ENCODE measurements at places on chromosomes 6 and 20. TPM values are rescaled to one million over a fixed set of nuclear protein-coding genes. Genes with fewer than 3 reads are reported as not detected.

XKR7 gene
- total RNA-seq = not detected

GJA10 gene
- not detected for total RNA-seq

SNAP91 gene
- 2.5 TPM for total RNA-seq

TMEM242 gene
- total RNA-seq = 13.1 TPM

RAB32 gene
- 31.1 TPM for total RNA-seq

SLA2 gene
- total RNA-seq = 2.0 TPM

TFAP2D gene
- total RNA-seq = not detected

EBF4 gene
- 12.7 TPM for total RNA-seq

TRIM27 gene
- total RNA-seq = 42.4 TPM

RIPPLY2 gene
- total RNA-seq = not detected

ACOT13 gene
- 29.0 TPM for total RNA-seq

HLA-DOA gene
- 8.4 TPM for total RNA-seq

All from mucosa of gallbladder (tissue), 1 donor.